ENCODE measurements at places on chromosomes 1 and 21. TPM values are rescaled to one million over a fixed set of nuclear protein-coding genes. Genes with fewer than 3 reads are reported as not detected.

- no peak for DNase-seq
Measured at GRCh38 chr1:103937763-103938357, 188.2 kb downstream of the AMY1C start.

DNA sequence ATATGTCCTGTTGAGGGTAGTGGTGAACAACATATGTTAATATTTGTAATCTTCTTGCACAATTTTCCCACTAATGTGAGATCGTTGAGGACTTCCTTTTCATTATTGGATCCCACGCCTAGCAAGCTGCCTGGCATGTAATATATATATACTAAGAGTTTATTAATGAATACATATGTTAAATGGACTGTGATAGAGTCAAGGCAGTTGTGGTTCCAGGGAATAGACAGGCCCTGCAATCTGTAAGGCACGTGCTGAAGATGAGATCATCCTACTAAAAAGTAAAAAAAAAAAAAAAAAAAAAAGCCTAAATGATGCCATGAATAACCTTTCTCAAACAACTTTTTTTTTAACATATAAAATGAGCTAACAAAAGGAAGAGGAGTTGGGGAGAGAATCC is 28.9 kb downstream of the PLPPR5 start:
- no peak for DNase-seq

DNA sequence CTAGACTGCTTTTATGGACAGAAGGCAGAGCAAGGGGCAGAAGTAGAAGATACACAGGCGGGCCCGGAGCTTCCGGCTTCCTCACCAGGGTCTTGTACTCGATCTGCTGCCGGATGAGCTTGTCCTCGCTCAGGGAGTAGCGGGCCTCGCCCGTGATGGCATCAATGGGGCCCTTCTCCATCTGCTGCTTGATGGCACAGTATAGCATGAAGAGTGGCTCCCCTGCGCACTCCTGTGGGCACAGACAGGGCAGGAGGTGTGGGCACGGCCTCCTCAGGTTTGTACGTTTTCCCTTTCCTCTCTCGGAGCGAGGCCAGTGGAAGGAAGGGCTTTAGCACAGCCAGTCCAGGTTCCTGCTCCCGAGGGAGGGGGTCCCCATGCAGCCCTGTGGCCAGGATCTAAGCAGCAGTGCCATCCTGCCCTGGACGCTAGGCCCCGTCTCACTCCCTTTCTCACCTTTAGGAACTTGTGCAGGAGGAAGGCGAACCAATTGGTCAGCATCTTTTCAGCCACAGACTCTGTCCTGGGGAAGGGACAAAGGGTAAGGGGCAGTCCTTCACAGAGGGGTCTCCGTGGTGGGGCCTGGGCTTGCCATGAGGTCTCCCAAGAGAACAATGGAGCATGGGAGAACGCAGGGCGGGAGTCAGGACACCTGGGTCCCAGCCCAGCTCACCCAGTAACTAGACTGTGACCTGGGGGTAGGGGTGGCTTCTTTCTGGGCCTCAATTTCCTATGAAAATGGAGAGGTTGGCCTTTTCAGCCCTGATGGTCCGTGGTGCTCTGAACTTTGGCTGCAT is 128.8 kb upstream of the CD34 start:
- no peak for DNase-seq

Gene SRGAP2C
- 26.2 TPM for polyA plus RNA-seq

Gene OR10J1
- polyA plus RNA-seq, result not detected

DNA sequence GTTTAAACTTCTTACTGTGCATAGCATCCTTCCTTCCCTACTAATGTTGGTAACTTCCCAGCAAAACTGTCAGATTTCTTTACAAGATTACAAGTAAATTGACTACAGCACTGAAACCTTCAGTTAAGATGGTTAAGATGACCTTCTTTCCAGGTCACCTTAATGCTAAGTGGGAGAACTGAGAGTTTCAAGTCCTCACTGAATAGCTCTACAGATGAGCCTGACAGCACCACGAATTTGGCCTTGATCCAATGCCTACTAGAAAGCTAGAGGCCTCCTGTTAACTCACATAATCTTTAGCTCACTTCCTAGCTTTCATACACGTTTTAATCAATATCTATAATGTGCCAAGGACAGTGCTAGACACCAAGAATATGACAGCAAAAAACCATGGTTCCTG is 276.0 kb upstream of the PLD5 start:
- no peak for DNase-seq

Data from forelimb muscle (tissue), 1 donor.